ENCODE measurements at places on chromosomes 1 and 21.

DNA sequence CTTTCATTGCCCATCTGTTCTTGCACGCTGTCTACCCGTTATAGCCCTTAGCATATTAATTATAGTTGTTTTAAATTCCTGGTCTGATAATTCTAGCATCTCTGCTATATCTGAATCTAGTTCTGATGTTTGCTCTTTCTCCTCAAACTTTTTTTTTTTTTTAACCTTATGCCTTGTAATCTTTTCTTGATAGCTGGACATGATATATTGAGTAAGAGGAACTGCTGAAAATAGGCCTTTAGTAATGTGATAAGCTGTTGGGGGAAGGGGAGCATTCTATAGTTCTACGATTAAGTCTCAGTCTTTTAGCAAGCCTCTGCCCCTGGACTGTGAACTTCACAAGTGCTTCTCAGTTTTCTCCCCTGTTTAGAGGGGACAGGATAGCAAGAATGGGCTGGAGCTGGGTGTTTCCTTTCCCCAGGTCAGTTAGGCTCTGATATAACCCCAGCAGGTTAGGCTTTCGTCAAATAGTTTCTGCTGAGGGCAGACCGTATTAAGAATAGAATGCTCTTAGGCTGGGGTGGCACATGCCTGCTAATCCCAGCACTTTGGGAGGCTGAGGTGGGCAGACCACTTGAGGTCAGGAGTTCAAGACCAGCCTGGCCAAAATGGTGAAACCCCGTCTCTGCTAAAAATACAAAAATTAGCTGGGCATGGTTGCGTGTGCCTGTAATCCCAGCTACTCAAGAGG lies 62.2 kb downstream of the ZFYVE9 start:
- no peak for DNase-seq

DNA sequence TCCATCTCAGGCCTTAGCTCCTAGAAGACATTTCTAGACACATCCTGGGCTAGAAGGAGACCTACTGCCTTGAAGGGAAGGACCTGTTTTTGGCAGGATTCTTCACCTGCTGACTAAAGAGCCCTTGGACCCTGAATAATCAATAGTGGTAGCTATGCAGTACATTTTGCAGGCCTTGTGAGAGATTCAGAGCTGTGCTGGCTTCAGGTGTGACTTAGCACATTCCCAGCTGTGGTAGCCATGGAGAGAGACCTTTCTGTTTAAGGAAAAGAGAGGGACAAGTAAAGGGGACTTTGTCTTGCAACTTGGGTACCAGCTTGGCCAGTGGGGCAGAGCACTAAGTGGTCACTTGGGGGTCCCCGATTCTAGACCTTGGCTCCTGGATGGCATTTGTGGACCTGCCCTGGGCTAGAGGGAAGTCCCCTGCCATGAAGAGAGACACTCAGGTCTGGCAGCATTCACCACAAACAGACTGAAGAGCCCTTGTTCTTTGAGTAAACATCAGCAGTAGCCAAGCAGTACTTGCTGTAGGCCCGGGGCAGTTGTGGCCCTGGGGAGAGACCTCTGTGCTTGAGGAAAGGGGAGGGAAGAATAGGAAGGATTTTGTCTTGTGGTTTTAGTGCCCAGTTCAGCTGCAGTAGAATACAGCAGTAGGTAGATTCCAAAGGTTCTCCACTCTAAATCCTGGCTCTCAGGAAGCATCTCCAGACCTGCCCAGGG lies 26.2 kb upstream of the CD1A start:
- DNase-seq = no peak

GRCh38 chr21:36478207-36478701 lies 1.7 kb downstream of the CLDN14 start:
- DNase-seq = no peak

DNA sequence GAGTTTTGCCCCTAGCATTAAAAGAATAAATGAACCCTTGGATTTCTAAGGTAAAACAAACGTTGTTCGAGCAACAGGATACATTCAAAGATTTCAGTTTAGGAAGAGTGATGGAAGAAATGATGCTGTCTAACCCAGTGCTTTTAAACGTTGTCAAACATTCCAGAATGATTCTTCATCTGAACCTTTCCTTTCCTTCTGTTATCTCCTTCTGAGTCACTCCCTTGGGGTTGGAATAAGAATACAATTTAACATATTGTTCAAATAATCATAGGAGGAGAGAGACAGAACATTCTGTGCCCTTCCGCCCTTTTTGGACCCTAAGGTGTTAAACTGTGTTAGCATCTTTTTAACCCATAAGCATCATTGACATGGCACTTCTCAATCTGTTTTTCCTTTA lies 61.1 kb upstream of the RCOR3 start:
- DNase-seq = no peak

- DNase-seq = no peak
Measured at GRCh38 chr1:86747304-86747703, 42.9 kb downstream of the SH3GLB1 start.

DNA sequence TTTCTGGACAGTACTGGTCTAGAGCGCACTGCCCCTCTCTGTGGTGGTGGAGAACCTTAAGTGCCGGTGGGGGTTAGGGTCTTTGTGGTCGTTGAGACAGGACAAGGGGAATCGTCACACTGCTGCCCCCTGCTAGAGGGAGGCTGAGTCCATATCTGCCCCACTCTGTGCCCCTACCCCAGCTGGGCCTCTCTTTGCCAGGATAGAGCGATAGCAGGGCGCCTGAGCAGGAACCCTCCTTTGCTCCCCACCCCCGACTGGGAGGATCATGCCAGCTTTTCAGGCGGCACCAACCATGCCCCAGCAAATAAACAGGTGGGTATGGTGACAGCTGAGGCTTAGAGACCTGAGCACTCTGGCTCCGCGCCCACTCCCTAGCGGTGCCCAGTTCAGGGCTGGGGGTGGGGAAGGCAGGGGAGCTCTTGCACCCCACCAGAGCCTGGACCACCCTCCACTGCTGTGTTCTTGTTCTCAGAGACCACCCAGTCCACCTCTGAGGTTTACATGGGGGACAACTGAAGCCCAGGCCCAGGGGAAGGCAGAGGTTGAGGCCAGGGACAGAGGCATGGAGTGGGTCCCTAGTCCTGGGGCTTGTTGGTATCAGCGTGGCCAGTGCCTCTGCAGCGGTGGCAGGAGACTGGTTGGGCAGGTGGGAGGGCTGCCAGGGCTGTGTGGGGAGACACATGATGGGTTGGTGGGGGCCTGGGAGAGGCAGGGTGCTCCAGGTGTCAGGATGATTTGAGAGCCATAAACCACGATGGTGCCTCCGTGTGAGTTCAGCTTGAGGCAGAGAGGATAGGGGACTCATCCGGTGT lies 1.6 kb downstream of the PADI2 start:
- no peak for DNase-seq

DNA sequence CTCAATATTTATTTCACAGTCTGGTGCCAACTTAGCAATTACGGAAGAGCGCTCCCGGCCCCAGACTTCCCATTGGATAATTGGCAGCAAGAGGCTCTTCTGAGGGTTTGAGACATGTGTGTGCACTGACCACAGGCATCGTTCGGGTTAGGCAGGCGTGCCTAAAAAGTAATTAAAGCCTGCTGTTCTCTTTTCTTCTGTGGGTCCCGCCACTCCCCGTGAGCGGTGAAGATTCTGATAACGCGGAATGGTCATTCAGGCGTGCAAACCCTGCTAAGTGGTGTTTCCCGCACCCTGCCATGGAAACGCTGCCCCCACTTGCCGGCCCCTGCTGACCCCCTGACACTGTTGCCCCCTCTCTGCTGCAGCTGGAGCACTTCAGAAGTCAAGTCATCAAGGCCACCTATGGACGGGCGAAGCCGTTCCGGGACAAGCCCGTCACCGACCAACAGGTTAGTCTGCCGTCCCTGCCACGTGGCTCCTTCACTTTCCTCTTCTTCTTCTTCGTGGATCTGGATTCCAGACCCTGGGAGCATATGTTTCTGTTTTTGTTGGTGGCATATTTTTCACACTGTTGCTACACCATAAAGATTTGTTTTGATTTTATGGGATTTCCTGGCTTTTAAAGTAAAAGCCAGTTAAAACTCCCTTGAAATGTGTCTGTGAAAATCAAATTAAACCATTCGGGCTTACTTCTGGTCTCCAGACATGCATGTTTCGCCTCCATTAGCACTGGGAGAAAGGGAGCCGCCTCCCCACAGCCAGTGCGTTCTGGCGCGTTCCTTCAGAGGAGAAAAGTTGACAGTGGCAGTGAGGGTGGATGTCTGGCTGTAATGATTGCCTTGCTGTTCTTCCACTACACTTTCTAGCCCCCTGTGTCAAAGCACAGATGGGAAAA lies 79.9 kb downstream of the FHAD1 start:
- no peak for DNase-seq

DNA sequence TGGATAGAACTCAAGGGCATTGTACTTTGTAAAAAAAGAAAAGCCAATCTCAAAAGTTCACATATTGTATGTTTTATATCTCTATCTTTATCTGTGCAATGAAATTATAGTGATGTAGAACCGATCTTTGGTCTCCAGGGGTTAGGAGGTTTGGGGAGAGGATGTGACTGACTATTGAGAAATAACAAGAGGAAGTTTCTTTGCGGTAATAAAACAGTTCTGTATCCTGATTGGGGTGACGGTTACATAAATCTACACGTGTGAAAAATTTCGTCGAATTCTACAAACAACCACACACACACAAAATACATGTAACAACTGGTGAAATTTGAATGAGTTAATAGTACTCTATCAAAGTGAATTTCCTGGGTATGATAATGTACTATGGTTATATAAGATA lies 10.6 kb upstream of the OR2T33 start:
- no peak for DNase-seq
